ENCODE measurements at places on chromosomes 13 and 19.

- DNase-seq = no peak
These were observed 123.1 kb downstream of the RBM26 start for GRCh38 chr13:79282976-79283375.

- DNase-seq = no peak
These were observed 5.0 kb downstream of the RNF225 start for GRCh38 chr19:58400316-58400915.

DNA sequence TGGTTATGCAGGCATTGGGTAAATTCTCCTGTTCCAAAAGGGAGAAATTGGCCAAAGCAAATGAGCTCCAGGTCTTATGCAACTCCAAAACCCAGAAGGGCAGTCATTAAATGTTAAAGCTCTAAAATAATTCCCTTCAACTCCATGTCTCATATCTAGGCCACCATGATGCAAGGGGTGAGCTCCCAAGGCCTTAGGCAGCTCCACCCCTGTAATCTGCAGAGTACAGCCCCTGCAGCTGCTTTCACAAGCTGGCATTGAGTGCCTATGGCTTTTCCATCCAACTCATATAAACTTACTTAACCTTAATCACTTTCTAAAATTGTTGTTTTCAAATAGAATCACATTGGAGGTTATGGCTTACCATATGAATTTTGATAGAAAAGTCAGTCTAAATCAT is 44.7 kb upstream of the ZNF429 start:
- no peak for DNase-seq

GRCh38 chr19:35362261-35363000 is 4.2 kb downstream of the FFAR3 start:
- no peak for DNase-seq

- no peak for DNase-seq
These were observed 218.8 kb downstream of the TEX29 start for GRCh38 chr13:111539252-111539651.

DNA sequence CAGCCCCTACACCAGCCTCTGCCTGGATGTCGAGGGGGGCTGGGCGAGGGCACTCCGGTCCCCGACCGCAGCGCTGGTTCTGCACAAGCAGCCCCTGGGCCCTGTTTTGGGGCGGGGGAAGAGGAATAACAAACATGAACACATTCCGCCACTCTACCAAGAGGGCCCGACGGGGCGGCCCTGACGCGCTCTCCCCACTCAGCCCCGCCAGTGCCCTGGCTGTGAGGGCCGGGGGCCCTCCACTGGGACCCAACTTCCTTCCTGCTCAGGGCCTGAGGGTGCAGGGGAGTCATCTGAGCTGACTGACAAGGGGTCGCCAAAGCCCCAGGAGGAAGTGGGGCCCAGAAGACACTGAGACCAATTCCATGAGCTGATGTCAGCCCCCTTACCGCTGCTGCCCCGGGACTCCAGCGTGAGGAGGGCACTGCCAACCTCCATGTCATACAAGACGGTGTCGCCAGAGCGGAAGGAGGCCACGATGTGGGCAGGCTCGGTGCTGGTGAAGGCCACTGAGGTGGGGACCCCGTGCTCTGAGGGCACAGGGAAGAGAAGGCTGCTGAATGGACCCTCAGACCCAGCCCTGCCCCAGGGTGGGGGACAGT is 5.6 kb upstream of the PRKD2 start:
- DNase-seq = no peak

DNA sequence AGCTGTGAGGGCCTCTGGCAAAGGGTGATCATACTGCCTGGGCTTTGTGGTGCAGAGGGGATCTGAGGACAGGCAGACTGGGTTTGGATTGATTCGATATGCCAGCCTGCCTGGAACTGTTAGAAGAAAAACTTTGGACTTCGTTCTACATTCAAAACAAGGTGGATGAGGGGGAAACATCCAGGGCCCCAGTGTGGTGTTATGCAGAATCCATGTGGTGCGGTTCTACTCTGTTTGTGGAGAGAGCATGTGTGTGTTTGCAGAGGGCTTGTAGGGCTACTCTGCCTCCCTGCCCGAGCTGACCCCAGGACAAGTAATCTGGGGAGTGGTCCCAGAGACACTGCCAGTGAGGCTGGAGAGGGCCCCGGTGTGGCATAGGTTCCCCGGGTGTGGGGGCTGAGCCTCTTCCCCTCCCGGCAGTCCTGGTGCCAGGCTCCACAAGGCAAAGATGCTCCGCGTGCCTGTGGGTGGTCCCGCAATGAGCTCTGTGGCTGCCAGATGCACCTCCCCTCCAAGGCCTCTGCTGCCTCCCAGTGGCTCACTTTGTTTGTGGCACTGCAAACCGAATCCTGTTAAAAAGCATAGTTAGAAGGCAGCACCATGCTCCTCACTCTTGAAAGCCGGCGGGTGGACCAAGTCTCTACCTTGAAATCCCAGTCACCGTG is 22.3 kb upstream of the TFDP1 start:
- peak; percentile 17 for DNase-seq

- no peak for DNase-seq
These were observed 30.0 kb upstream of the POP4 start for GRCh38 chr19:29576046-29576606.

DNA sequence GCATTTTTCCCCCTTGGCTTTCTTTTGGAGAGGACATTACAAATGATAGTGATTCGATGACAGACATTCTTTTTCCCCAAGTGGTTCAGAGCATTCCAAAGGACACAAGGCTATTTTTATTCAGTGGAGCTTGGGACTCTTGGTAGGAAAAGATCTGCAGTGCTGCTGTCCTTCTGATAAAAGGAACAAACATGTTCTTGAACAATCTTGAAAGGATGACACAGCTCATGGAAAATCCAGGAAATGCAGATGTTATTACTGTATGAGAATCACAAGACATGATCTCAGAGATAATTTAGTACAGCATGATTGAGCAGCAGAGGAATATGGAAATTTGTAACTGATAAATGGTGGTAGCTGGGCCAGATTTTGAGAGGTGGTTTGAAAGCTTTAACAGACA is 96.2 kb upstream of the RFC3 start:
- no peak for DNase-seq
